IMR-90 (cell line): ENCODE measurements at places on chromosomes 6 and 20. TPM values are rescaled to one million over a fixed set of nuclear protein-coding genes. Genes with fewer than 3 reads are reported as not detected.
A peak's percentile ranks its signal among the peaks of the same experiment; 100 is the strongest.

DNA sequence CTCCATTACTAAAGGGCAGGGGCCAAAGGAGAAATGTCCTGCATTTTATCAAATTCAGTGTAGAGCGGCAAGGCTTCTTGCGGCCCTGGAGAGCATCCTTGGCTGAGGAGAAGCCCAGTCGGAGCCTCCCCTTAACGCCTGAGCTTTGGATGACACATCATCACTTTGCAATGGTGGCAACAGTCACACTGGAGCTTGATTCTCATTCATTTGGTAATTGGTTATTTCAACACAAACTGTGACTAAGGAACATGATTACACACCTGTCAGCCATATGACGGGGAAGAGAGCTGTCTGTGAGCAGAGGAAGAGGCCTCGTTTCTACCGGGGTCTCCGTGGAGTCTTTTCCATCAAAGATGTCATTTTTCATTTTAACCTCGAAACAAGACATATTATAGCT is 81.4 kb downstream of the SOBP start:
- DNase-seq, result no peak

The CD93 gene
- total RNA-seq, result under 0.01 TPM in 1 of 2 replicates, not detected in the other

The KIF13A gene
- total RNA-seq, result 51.8 and 53.0 TPM in 2 replicates

DNA sequence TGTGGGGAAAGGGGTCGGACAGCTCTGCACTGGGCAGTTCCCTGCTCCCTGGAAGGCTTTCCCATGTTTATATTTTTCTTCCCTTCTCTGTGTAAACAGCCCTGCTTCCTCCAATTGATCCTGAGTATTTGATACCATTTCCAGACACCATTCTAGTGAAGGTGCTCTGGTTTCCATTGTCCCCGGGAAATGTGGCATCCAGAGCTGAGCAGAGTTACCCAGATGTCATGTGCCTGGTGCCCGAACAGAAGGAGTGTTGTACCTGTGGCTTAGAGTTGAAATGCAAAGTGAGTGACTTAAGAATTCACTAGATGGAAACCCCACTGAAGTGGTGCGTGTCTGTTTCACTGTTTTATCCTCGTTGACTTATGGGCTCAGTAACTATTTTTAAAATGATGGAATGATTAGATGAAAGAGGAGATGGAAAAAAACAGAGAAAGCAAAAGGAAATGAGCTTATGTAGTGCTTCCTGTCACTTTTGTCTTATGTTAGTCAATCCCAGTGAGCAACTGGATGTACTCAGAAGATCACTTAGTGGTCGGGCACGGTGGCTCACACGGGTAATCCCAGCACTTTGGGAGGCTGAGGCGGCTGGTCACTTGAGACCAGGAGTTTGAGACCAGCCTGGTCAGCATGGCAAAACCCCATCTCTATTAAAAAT is 83.8 kb downstream of the SASH1 start:
- no peak for DNase-seq

The XKR7 gene
- total RNA-seq, result not detected in 2 replicates

DNA sequence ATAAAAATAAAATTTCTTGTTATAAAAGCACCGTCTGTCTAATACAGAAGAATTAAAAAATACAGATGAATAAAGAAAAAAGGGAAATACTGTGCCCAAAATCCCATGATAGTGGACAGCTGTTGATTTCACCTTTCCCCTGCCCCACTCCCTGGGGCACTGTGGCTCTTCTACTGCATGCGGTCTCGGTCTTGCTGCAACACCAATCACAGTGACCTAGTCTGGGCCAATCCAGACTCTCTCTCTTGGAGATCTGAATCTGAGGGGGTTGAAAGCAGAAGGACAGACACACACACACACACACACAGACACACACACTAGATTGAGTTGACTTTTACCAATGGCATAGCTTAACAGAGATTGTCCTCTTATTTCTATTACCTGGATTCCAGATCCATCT is 70.5 kb upstream of the FYN start:
- DNase-seq, result no peak

DNA sequence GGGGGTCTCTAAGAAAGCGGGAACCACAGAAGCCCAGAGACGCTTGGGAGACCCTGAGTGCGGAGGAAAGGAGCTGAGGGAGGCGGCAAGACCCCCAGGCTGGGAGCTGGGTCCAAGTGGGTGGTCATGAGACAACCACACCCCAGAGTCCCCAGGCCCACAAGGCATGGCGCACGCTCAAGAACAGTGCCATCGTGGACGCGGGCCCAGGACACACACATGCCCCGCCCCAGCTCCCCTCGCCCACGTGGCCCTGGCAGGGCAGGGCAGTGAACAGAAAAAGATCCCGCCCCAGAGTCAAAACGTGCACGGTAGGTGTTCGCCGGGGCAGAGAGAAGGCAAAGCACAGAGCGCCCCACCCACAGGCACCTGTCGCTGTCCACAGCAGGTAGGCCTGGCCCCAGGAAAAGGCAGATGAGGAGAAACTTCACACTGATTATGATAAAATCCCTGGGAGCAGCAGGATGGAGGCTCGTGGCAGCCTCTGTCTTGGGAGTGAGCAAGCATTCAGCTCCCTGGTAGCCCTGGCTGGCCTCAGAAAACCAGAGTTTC is 50.0 kb downstream of the BPIFB1 start:
- DNase-seq, result no peak

The PRR18 gene
- not detected in 2 replicates for total RNA-seq

The BTN1A1 gene
- total RNA-seq, result not detected in 2 replicates

The UBE2J1 gene
- 35.3 and 37.8 TPM in 2 replicates for total RNA-seq

- no peak for DNase-seq
Measured at GRCh38 chr6:42269974-42270510, 52.4 kb upstream of the MRPS10 start.

The SLC17A3 gene
- total RNA-seq, result not detected in 2 replicates

DNA sequence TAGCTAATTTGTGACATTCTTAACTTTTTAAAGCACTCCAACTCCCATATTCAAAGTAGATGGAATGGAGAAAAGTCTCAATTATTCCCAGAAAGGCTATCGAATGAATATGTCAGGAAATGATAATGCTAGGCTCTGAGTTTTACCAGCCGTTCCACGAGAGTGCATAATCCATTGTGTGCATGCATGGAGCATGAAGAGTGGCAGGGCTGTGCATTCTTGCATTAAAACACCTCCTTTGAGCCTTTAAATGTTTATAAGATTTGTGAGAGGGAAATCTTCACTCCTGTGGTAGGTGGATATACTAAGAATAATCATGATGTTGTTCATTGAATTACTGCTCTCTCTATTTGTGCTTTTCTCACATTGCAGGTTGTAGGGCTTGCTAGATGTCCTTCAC is 178.3 kb downstream of the CARMIL1 start:
- no peak for DNase-seq

- no peak for DNase-seq
Measured at GRCh38 chr20:17933121-17933520, 35.5 kb downstream of the SNX5 start.

The ZNF165 gene
- total RNA-seq, result 0.28 and 0.36 TPM in 2 replicates

- peak; percentile 61 for DNase-seq
Measured at GRCh38 chr20:14055127-14055742, 59.9 kb downstream of the MACROD2 start.

The CRISP3 gene
- not detected in 2 replicates for total RNA-seq

The CTCFL gene
- total RNA-seq, result not detected in 2 replicates

GRCh38 chr6:147246853-147247635 is 42.8 kb downstream of the STXBP5 start:
- DNase-seq, result peak; percentile 7

DNA sequence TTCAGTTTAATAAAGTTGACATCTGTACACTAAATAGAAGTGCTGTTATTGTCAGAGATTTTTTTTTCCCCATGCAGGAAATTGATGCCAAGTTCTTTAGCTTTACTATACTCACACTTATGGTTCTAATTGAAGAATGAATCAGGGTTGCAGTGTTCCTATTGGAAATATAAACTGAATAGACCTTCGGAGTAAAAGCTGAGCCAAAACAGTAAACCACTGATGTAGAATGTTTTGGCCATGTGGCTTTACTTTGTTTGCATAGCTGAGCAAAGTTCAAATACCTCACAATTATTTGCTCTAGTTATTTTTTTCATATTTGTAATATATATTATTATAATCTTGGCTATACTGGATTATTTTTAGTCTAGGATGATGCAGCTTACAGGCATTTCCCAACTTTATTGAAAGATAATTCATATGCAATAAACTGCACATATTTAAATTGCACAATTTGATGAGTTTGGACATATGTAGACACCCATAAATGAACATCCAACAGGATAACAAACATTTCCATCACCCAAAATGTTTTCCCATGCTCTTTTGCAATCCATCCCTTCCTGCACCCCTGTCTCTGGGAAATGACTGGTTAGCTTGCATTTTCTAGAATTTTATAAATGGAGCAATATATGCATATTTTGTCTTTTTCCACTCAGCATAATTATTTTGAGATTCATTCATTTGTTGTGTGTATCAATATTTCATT is 105.8 kb upstream of the NOX3 start:
- peak; percentile 68 for DNase-seq

GRCh38 chr6:37442416-37443215 is 9.6 kb downstream of the CMTR1 start:
- no peak for DNase-seq

The DNAH8 gene
- under 0.01 TPM in 1 of 2 replicates, not detected in the other for total RNA-seq

DNA sequence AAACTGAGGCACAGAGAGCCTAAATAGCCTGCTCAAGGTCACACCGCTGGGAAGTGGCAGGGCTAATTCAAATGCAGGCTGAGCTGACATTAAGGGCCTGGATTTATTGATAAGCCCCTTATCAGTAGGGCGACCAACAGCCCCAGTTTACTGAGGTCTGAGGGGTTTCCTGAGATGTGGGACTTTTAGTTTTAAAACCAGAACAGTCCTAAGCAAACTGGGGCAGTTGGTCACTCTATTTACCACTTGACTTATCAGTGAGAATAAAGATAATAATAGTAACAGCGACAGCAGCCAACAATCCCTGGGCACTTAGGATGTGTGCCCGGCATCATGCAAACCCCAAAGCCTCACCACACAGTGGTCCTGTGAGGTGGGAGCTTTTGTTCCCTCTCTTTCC is 27.6 kb downstream of the PREX1 start:
- no peak for DNase-seq

The KIF25 gene
- not detected in 2 replicates for total RNA-seq

DNA sequence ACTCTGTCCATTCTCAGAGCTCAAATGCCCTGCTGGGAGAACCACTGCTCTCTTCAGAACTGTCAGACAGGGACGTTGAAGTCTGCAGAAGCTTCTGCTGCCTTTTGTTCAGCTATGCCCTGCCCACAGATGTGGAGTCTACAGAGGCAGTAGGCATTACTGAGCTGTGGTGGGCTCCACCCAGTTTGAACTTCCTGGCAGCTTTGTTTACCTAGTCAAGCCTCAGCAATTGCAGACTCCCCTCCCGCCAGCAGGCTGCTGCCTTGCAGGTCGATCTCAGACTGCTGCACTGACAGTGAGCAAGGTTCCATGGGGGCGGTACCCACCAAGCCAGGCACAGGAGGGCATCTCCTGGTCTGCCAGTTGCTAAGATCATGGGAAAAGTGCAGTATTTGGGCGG is 21.8 kb upstream of the UFL1 start:
- no peak for DNase-seq

DNA sequence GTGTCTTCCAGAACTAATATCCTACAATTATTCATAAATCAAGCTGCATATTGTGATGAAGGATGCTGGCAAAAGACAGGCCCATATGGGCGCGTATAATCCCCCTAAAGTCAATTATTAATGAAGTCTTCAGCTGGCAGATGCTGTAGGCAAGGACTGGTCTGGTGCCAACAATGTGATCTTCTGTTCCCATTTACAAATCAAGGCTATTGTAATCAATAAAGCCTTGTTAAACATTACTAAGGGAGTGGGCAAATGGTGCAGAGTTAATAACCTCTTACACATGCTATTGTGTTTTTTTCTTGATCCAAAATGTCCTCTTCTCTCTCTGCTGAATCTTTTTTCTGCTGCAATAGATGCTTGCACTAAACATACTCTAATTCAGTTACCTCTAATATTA is 119.0 kb downstream of the ALDH8A1 start:
- DNase-seq, result no peak
